Right ventricle myocardium inferior (tissue), 1 donor: ENCODE measurements at places on chromosomes 2 and 18.
A peak's percentile ranks its signal among the peaks of the same experiment; 100 is the strongest.

- DNase-seq = no peak
Measured at GRCh38 chr2:55013936-55014335, 36.3 kb downstream of the RTN4 start.

DNA sequence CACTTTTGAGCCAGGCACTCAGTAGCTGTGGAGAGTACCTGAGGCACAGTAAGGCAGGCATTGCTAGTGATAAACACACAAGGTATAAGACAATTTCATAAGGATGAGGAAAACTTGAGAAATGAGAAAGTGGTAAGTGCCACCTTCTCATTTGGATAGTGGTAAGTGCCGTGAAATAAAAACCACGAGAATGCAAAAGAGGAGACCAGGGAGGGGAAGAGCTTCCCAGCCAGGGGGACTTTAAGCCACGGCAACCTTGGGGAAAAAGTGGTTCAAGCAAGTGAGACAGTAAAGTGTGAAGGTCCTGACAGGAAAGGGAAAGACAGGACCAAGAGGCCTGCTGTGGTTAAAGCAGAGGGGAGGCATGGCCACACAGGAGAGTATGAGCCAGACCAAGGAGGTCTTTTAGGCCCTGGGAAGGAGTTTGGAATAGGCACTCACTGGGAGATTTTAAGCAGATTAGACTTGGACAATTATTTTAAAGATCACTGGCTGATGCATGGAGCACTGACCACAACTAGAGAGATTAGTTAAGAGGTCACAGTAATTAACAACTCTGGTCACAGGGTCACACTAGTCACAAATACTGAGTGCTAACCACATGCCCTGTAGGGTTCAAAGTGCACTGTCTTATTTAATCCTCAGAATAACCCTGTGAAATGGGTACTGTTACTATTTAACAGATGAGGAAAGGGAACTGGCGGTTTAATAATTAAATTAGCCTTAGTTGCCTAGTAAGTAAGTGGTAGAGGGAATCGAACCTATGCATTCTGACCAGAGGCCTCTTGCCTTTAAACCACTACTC lies 50.1 kb downstream of the THOC1 start:
- DNase-seq = no peak

DNA sequence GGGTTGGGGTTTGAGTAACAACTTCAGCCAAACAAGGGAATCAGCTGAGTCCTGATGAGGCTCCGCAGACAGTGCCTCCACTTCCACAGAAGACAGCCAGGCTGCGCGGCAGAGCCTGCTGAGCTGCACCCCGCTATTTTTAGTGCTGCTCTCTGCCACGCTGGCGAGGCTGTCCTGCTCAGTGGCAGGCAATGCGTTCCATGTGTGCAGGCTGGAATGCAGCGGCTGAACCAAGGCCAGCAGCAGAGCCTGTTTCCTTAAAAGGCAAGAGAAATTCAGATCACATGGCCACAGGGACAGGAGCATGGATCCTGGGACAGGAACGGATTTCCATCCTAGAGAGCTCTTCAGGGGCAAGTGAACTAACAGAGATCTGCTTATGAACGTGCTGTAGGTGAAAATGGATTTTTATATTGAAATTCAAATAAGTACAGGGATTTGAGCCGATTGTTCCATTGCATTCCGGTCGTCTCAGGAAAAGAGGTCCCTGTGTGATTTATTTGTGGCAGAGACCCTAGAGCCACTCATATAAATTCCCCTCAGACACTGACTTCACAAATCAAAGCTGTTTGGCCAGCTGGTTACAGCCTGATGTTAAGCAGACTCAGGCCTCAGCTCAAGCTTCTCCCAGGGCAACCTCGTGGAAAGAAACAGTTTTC lies 98.7 kb downstream of the COL6A3 start:
- peak; percentile 92 for DNase-seq

DNA sequence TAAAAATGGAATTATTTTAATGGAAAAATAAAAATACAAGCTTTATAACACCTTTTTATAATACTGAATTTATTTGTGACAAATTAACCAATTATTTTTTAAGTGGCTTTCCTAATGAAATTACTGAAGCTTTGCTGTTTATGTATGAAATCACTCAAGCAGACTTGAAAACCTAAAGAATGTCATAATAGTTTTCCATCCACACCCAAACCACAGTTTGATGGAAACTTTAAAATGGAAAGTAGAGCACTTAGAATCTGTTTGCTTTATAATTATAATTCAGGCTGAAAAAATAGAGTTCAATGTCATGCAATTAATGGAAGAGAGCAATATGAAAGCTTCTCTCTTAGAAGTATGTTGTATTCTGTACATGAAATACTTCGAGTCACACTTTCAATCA lies 31.6 kb upstream of the WDR75 start:
- no peak for DNase-seq

DNA sequence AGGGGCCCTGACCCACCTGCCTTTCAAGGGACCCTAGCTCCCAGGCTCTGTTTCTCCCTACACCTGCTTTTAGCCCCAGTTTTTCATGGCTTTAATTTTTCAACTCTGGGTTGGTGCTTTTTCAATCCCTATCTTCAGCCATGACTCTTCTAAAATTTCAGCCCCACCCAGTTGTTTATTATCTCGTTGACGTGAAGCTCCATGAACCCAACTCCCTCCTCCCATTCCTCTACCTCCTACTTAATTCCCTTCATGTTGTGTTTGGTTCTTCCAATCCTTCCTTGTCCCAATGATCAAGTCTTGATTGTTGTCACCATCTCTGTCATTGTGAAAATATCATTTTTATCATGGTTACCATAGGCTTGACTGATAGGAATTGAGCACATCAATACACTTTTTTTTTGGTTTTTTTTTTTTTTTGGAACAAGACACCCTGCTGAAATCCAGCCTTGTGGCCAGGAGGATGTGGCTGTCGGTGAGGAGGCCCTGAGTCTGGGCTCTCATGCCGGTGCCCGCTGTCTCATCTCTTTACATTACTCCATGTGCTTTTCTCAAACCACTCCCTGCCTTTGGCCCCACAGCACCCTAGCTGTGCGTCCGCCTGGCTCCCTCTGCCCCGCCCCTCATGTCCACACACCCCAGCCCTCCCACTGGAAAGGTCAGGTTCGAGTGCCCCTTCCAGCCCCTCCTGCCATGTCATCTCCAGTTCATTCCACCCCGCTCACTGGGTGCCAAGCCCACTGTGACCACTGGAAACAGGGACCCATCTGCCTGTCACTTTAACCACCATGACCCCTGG lies 39.3 kb downstream of the NAPG start:
- no peak for DNase-seq

GRCh38 chr2:46020416-46020815 lies 276.8 kb upstream of the EPAS1 start:
- DNase-seq = no peak

DNA sequence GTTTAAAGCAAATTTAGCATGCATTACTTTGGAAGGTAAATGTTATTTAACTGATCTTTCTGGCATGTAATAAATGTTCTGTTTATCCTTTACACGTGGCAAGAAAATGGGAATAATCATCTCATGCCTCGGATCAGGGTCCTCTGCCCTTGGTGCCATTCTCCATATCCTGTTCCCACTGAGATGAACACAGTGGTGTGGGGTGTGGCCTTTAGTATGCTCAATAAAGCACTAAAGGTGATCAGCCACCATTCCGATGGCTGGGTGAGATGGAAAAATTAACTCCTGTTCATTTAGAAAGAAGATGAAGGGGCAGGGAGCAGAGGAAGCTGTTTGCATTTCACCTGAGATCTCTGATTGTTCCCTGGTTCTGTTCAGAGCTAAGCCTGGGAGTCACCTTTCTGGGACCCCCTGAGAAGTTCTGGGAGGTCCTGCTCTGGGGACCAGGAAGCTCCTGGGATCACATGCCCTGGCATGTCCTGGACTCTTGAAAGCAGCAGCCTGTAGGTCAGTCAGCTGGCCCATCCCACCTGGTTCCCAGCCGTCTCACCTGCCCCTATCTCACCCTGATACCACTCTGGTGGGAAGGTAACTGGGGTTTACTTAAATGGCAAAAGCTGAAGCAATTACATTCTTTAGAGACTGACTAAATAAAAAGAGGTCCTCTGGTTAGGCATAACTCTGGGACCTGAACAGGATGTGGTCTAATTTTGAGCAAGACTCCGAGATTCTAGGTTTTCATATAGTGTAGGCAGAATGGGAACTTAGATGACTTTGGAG lies 288.9 kb upstream of the EPAS1 start:
- no peak for DNase-seq

DNA sequence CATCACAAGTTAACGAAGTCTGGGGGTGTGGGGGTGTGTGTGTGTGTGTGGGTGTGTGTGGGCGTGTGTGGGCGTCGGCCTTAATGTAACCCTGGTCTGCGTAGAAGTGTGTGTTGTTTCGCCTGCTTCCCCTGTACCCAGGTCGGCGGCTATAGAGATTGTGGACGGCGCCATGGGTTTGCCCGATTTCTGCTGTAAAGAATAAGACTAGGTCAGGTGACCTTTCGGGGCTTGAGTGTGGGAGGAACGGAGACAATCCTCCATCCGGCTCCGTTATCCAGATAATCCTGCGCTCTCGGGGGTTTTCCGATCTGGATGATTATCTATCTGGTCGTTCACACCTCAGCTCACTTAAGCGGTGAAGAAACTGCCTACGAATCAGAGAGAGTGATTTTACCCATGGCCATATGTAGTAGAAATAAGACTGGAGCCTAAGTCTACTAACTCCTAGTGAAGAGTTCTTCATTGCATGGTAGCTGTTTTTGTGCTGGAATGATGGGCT lies 543 bp downstream of the HADHB start:
- peak; percentile 68 for DNase-seq

DNA sequence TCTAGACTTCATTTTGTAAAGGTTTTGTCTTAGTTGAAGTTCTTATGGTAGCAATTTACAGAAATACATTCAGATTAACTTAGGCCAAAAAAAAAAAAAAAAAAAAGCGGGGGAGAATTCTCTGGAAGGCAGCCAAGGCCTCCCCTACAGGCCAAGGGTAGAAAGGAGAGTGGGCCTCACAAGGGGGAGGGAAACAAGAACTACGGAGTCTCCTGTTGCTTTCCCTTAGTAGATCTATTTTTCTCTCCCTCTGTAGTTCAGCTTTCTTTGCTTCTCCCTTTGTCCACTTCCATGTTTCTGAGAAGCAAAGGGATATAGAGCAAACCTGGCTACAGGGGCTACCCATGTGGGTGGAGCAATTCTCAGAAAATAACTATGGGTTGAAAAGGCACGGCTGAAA lies 2.4 kb upstream of the STK11IP start:
- DNase-seq = no peak

DNA sequence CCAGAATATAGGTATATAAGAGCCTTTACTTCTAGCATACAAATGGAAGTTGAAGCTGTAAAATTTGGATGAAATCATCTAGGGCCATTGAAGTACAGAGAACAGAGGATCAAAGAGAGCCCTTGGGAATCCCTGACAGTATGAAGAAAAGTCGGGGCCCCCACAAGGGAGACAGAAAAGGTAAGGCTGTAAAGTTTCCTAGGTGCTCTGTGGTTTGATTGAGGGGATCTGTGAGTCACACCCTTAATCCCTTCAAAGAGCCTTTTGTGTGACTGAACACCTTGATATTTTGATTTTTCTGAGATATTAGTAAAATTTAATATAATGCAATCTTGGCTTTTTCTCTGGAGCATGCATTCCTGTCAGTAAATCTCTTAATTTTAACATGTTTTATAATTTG lies 961.7 kb upstream of the TMEFF2 start:
- no peak for DNase-seq

DNA sequence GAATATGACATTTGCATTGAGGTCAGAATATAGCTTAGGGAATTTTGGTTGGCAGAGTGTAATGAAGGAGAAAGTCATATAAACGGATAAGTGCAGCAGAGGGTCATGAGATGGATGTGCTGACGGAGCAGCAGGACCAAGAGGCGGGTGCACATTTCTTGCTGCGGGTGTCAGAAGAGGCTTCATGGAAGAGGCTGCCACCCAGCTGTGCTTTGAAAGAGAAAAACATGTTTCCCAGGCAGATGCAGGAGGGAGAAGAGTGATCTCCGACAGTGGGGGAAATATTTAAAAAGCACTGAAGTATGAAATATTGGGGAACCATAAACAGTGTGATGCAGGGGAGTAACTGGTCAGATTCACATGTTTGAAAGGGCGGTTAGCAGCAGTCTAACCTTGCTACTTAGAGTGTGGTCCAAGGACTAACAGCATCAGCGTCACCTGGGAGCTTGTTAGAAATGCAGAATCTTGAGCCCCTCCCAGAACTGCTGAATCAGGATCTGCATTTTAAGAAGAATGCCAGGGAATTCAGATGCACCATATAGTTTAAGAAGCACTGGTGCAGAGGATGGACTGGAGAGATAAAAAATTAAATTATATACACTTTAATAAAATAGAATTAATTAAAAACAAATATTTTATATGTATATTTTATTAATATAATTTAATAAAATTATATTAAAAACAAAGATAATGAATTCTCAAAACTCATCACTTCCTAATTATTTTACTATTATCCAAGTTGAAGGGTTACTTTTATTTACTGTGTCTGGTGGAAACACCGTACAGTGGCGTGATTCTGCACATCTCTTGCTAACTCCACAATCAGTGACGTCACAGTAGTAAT lies 36.1 kb upstream of the SCYGR1 start:
- no peak for DNase-seq

- DNase-seq = no peak
Measured at GRCh38 chr2:118123561-118124232, 35.4 kb downstream of the INSIG2 start.

- DNase-seq = no peak
Measured at GRCh38 chr2:45851111-45851510, 199.6 kb downstream of the PRKCE start.

DNA sequence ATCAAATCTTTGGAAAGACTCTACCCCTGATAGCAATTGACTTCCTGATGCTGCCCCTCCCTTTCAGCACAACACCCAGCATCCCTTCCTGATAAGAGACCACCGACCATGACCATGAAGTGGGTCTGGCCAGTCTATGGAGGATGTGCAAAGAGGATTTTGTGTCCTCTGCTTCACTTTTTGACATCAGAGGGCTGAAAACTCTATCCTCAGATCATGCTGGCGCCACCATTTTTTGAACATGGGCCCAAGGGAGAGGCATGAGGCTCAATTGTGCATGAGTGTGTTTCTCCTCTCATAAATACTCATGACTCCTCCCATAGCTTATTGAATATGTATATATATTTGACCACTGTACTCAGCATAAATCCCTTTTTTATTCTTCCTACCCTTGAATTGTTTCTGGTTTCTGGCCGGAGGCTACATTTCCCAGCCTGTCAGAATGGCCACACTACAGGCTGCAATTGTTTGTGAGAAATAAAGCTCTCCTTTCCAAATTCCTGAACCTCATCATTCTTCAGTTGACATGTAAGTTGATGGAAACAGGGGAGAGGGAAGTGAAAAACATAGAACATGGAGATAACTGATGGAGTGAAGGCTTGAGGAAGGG lies 314.1 kb downstream of the MYCN start:
- DNase-seq = no peak

DNA sequence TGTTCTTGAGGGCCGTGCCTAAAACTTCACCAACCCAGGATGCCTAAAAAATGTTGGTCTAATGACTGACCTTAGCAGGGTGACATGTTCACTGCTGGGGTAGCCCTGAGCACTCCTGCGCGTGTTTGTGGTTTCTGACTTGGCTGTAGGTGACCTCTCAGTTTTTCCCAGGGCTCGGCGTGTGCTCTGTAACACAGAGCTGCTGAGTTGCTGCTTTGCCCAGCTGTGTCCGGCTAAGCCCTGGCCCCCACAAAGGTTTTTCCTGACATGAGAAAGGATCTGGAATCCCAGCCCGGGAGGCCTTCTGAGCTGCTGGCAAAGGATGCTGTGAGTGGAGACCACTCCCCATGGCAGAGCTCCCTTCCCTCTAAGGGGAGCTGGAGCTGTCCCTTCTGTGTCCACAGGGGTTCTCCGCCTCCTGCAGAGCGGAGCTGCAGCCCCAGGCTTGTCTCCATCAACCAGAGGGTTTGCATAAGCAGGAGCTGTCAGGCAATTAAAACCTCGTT lies 52.7 kb downstream of the CRIM1 start:
- no peak for DNase-seq

- DNase-seq = no peak
Measured at GRCh38 chr2:129922571-129923264, 56.7 kb upstream of the RAB6C start.
